H1 (cell line): ENCODE measurements at places on chromosomes 3 and 15.
A peak's percentile ranks its signal among the peaks of the same experiment; 100 is the strongest.

DNA sequence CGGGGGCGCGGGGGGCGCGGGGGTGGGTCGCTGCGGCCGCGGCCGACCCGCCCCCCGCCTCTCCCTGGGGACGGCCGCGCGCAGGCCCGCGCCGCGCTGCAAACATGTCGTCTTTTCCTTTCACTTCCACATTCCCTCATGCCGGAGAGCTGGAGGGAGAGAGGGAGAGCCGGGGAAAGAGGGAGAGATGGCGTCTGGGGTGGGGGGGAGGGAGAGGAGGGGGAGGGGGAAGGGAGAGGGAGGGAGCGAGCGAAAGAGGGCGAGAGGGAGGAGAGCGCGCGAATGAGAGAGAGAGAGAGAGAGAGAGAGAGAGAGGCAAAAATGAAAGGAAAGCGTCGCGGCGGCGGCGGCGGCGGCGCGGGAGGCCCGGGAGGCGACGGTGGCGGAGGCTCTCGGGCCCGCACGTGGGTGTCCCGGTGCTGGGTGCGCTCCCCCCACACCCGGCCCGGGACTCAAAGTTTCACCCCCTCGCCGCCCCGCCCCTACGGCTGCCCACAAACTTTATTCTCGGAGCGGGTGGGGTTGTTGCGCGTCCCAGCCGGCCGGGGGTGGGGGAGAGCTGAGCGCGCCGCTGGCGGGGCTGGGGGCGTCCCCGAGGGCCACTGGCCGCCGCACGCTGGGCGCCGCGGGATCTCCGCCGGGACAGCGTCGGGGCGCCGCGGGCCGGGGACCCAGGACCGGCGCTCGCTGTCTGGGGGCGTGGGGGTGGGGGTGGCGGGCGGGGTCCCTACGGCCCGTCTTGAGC is 731 bp downstream of the ZNF710 start:
- no peaks in the 10 kb centered on the region for H3K36me3 ChIP-seq
- peak; percentile 65 for DNase-seq
- no peak overlapping the region; the same call in 1 of the 2 replicates for H3K27ac ChIP-seq
- H3K4me1 ChIP-seq, result peaks cover 33% of the 10 kb centered on the region
- no peaks in the 10 kb centered on the region for H3K27me3 ChIP-seq

DNA sequence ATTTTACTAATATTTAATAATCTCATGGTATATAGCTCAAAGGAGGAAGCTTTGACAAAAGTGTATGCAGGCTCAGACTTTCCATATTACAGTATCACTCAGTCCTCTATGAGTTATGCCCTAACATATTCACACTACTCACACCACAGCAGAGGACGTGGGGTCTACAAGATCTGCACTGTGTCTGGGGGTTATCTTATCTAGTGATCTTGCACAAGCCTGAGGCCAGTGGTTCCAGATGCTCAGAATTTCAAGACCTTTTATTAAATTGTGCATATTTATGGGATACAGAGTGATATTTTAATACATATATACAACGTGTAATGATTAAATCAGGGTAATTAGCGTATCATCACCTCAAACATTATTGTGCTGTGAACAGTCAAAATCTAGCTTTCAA is 933.1 kb downstream of the SQOR start:
- no peak overlapping the region for H3K4me3 ChIP-seq
- no peaks in the 10 kb centered on the region for H3K27me3 ChIP-seq
- H3K36me3 ChIP-seq, result no peaks in the 10 kb centered on the region
- H3K27ac ChIP-seq, result no peak overlapping the region
- no peak for DNase-seq
- no peaks in the 10 kb centered on the region for H3K4me1 ChIP-seq

DNA sequence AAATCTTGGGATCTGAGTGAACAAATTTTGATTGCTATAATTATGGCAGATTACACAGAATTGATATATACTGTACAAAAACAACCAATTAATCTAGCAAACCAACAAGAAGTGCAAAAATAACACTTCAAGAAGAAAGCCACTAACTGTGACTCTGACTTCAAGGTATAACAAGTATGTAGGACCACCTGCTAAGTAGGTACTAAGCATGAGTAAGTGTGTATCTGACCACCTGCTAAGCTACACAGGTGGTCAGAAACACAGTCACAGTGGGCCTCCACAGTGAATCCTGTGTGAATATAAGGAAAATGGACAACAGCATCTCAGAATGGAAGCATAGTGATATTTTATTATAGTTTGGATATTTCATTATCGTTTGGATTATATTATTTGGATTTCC is 14.8 kb upstream of the PLSCR4 start:
- H3K36me3 ChIP-seq, result no peaks in the 10 kb centered on the region
- no peak for DNase-seq
- H3K27me3 ChIP-seq, result no peaks in the 10 kb centered on the region
- H3K27ac ChIP-seq, result no peak overlapping the region

DNA sequence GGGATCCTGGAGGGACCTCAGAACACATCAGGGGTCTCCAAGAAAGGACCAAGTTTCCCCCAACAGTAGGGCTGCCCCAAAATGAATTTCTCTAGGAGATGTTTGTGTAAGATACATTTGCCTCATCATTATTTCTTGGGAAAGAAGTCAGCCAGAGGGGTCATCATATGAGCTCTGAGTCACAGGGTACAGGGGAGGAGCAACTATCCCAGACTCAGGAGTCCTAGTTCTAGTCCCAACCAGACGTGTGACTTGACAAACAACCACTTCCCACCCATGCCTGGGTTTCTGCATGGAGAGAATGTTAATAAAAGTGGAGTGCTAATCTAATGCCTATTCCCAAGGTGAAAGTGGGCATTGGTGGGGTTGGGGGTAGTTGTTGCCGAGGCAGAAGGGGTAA is 144.1 kb downstream of the ALDH1A2 start:
- no peak overlapping the region for H3K27ac ChIP-seq
- H3K4me3 ChIP-seq, result no peak overlapping the region
- no peaks in the 10 kb centered on the region for H3K27me3 ChIP-seq
- H3K36me3 ChIP-seq, result no peaks in the 10 kb centered on the region

- no peaks in the 10 kb centered on the region for H3K4me1 ChIP-seq
- H3K36me3 ChIP-seq, result no peaks in the 10 kb centered on the region
- H3K27ac ChIP-seq, result no peak overlapping the region
- no peaks in the 10 kb centered on the region; the same call in 1 of the 2 replicates for H3K27me3 ChIP-seq
- no peak for DNase-seq
Measured at GRCh38 chr3:66949898-66950297, 48.2 kb upstream of the KBTBD8 start.

DNA sequence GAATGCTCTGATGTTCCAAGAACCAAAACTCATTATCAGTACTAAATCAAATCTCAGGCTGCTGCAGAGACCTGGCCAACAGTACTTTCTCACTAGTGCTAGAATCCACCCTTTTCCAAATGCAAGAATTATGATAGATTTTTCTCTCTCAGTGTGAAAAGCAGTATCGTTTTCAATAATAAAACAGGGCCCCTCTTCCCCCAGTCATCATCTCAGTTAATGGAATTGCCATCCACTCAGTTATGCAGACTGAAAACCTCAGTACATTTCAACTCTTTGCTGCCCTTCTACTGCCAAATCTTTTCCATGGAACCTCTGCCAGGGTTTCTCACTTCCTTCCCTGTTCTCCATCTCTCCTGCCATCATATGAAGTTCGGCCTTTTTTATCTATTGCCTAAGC is 72.4 kb upstream of the FGF12 start:
- H3K36me3 ChIP-seq, result peaks cover 4% of the 10 kb centered on the region; the same call in 1 of the 2 replicates
- H3K27ac ChIP-seq, result no peak overlapping the region
- no peaks in the 10 kb centered on the region for H3K27me3 ChIP-seq
- DNase-seq, result no peak
- H3K4me3 ChIP-seq, result no peak overlapping the region
- no peaks in the 10 kb centered on the region for H3K4me1 ChIP-seq

DNA sequence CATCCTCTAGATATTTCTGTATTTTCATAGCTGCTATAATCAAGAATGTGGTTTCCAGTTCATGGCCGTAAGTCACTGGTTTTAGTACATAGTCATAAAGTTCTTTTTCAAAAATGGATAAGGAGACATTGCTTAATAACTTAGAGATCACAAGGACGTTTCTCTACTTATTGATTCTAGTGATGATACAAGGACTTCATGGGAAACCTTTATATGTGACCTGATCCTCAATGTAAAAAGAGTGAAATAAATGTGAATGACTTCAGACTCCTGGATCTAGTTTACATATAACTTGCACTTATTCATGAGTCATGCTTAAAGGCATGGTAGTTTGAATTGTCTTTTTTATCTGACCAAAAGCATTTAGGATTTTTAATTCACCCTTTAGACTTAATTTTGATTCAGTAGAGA is 35.2 kb downstream of the TSC22D2 start:
- H3K27me3 ChIP-seq, result no peaks in the 10 kb centered on the region
- no peak overlapping the region for H3K4me3 ChIP-seq

DNA sequence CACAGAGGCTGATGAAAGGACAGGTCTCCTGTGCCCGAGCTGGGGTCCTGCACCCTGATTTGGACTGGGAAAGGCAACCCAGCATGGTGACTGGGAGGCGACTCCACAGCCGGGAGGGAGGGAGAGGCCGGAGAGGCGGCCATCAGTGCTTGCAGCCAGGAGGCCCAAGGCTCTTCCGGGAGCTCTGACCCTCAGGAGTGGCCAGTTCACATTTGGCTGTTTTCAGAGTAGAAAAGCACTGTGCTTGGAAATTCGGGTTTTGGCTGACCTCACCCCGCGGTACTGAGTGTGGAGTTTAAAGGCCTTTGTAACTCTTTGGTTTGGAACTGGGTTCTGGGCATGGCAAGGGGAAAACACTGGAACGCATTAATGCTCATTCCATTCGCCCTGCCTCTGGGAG is 31.9 kb downstream of the SMAD6 start:
- H3K27ac ChIP-seq, result no peak overlapping the region
- no peak for DNase-seq
- no peaks in the 10 kb centered on the region for H3K27me3 ChIP-seq
- H3K4me3 ChIP-seq, result no peak overlapping the region
- H3K4me1 ChIP-seq, result peaks cover 4% of the 10 kb centered on the region; the same call in 1 of the 2 replicates
- H3K36me3 ChIP-seq, result no peaks in the 10 kb centered on the region

- peaks cover 1% of the 10 kb centered on the region for H3K27me3 ChIP-seq
Measured at GRCh38 chr3:23822559-23822958, 16.8 kb downstream of the UBE2E1 start.
